ENCODE measurements at places on chromosomes 13 and 19.

- no peak for DNase-seq
These were observed 22.7 kb downstream of the AKT2 start for GRCh38 chr19:40262422-40262821.

DNA sequence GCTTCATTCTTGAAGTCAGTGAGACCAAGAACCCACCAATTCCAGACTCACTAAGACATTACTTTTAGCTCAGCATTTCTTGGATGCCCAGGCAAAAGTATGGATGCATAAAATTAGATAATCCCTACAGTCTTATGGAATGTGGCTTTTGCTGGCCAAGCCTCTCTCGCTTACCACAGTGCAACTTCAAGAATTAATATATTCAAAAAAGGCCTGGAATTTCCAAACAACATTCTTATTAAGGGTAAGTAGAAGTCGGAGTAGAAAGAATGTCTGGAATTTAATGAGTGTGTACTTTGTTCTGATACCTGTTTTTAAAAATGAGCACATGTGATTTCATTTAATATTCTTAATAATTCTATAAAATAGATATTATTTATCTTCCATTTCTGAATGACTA lies 302.4 kb upstream of the TMTC4 start:
- DNase-seq, result no peak

DNA sequence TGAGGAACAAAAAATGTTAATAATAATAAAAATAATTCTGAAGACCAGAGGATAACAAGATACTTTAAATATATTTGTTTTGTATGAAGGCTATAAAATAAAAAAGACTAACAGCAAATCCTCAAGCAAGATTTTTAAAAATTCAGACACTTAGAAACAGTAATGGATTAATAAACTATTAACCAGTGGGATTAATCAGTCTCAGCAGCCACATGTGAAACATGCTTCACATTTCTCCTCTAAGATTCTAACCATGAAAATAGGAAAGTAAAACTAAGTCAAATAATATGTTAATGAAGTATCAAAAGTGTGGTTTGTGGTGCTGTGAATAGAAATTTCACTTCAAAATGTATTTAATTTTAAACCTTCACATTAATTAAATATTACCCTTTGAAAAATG lies 57.4 kb downstream of the KCNRG start:
- DNase-seq, result no peak

DNA sequence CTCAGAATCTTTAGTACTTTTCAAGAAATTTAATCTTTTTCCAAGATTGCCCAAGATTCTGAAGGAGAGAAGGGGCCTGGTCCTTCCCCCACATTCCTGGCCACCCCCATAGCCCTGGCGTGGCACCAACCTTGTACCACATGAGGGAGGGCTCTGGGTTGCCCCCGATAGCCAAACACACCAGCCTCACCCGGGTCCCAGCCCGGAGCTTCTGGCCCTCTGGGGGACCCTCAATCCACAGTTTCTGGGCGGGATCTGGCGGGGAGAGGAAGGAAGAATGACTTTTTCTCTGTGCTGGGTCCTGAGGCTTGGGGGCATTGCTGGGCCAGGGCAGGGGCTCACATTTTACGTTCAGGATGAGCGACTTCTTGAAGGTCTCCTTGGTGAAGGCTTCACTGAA lies 4.4 kb downstream of the NPHS1 start:
- DNase-seq, result no peak

GRCh38 chr13:31801088-31801487 lies 61.8 kb downstream of the RXFP2 start:
- DNase-seq, result no peak

- no peak for DNase-seq
These were observed 153.2 kb upstream of the SOX1 start for GRCh38 chr13:111913761-111914140.

DNA sequence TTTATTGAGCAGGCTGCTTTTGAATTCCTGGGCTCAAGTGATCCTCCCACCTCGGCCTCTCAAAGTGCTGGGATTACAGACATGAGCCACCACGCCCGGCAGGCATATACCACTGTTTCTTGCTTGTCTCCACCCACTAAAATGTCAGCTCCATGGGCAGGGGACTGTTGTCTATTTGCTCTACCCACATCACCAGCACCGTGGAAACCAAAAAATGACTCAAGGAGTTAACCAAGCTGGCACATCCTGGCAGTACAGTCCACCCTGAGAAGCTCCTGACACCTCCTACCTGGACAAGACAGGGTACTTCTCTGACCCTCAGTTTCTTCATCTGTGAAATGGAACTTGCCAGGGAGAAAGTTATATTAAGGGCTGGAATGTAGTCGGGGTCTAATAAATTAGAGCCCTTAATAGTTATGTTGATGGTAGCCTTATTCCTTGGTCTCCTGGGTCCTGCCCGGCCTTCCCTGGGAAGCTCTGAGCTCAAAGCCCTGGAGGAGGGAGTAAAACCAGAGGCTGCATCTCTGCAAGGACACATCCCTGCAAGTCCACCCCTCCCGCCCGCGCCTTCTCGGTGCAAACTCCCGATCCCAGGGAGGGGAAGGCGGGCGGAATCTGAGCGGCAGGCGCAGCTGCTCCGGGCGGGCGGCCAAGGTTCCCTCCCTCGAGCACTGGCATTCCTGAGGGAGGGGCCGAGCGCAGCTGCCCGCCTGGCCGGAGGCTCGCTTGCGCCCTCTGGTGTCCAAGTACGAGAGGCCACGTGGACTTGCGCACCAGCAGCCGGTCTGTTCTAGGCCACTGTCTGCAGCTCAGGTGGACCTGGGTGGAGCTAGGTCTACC lies 14.1 kb downstream of the RDH8 start:
- peak; percentile 96 for DNase-seq

DNA sequence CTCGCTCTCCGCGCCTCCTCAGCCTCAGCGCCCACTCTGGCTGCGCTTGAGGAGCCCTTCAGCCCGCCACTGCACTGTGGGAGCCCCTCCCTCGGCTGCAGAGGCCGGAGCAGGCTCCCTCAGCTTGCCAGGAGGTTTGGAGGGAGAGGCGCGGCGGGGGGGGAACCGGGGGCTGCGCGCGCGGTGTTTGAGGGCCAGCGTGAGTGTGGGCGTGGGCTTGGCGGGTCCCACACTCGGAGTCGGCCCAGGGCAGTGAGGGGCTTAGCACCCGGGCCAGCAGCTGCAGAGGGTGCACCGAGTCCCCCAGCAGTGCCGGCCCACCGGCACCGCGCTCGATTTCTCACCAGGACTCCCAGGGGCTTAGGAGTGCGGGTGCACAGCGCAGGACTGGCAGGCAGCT lies 1220.9 kb downstream of the PCDH9 start:
- no peak for DNase-seq

DNA sequence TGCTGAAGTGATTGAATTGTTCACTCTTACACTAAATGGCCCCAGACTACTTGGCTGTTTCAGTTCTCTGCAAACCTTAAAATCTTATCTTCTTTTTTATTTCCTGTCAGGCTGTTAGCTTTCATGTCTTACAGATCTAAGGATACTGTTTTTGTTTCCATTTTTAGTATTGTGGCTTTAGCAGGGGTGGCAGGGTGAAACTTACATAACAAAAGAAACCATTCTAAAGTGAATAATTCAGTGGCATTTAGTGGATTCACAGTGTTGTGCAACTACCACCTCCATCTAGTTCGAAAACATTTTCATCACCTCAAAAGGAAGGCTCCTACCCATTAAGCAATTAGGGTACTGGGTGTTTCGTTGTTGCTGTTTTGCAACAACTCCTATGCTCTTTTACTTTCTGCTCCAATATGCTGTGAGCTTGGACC lies 19.8 kb downstream of the TMEM272 start:
- DNase-seq, result no peak

DNA sequence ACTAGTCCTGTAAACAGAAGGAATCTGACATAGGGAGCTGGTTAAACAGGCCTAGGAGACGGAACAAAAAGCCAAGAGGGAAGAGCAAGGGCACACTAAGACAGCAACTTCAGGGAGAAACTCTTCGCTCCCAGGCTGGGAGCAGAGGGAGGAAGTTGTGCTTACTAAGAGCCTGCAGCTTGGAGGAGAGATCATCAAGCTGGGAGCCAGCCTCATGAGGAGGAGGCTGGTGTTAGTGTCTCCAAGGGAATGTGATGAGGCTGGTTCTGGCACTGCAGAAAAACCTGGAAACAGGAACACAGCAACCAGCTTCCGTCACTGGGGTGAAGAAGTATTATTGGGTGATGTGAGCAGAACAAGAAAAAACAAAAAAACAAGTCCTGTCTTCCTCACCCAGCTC lies 1027.3 kb downstream of the UQCRFS1 start:
- DNase-seq, result no peak
